ENCODE measurements at places on chromosomes 1 and 21. TPM values are rescaled to one million over a fixed set of nuclear protein-coding genes. Genes with fewer than 3 reads are reported as not detected.

GRCh38 chr1:3097861-3098260 lies 28.9 kb downstream of the PRDM16 start:
- DNase-seq, result no peak

DNA sequence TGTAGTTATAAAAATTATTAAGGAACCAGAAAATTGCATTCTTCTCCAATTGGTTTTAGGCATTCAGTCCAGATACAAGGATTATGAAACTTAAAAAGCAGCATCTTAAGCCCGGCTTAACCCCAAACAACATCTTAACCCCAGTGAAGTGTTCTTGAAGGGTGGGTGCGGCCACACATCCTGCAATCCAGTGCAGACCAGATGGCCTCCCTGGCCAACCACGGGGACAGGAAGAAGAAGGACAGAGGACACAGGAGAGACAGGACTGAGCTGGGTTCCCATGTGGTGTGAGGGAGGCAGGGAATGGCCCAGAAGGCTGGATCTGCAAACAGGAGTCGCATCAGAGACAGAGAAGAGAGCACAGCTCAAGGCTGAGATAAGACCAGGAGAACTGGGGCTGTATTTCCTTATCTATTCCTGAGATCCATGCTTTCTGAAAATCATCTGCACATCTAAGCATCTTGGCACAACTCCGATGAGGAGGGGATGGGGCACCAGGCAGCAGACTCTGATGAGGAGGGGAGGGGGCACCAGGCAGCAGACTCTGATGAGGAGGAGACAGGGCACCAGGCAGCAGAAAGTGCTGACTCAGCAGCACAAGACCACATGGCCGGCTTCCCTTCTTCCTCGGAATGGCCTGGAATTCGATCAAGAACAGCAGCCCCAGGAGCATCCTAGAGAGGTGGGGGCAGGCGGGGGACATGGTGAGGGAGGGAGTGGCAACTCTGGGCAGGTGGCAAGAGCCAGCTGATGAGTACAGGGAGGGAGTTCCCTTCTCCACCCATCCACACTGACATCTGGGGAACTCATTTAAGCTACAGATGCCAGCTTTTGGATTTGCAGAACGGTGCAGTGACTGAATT lies 26.6 kb downstream of the ABCG1 start:
- DNase-seq, result no peak

GRCh38 chr1:97739596-97740103 lies 181.2 kb downstream of the DPYD start:
- no peak for DNase-seq

GRCh38 chr1:36555041-36555440 lies 72.3 kb upstream of the CSF3R start:
- no peak for DNase-seq

The TFAP2E gene
- polyA plus RNA-seq, result 1.4 TPM

- DNase-seq, result no peak
Observed at GRCh38 chr21:45441431-45442255, 36.7 kb downstream of the COL18A1 start.

The SPSB1 gene
- polyA plus RNA-seq, result 7.5 TPM

- DNase-seq, result no peak
Observed at GRCh38 chr1:1241588-1242219, 4.8 kb downstream of the C1QTNF12 start.

DNA sequence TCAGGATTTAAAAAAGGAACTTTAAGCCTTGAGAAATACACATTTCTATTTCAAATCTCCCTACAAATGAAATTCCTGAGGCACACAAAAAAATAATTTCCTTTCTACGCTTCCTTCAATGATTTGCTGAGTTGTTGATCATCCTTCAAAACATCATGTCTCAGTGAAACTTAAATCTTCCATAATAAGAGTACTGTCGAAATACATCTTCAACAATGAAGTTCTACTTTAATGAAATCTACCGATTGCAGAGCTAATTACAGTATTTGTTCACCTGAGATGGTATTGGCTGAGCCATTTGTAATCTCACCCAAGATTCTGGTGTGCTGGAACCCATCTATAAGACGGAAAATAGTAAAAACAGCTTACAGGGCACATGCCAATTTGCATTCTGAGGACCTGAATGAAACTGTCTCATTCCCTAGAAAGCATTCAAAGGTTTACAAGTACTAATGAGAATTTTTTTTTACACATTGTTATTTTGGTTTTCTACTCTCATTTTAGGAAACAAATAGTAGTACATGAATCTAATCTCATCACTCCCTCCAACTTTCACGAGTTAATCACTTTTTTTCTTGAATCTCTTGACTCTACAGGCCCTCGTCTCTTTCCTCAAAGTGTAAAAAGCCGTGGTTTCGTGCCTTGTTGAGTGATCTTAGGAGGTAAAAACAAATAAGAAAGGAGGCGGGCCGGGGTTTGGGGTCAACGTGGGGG lies 1.1 kb downstream of the CHML start:
- no peak for DNase-seq

The MRAP gene
- polyA plus RNA-seq, result 1.5 TPM

DNA sequence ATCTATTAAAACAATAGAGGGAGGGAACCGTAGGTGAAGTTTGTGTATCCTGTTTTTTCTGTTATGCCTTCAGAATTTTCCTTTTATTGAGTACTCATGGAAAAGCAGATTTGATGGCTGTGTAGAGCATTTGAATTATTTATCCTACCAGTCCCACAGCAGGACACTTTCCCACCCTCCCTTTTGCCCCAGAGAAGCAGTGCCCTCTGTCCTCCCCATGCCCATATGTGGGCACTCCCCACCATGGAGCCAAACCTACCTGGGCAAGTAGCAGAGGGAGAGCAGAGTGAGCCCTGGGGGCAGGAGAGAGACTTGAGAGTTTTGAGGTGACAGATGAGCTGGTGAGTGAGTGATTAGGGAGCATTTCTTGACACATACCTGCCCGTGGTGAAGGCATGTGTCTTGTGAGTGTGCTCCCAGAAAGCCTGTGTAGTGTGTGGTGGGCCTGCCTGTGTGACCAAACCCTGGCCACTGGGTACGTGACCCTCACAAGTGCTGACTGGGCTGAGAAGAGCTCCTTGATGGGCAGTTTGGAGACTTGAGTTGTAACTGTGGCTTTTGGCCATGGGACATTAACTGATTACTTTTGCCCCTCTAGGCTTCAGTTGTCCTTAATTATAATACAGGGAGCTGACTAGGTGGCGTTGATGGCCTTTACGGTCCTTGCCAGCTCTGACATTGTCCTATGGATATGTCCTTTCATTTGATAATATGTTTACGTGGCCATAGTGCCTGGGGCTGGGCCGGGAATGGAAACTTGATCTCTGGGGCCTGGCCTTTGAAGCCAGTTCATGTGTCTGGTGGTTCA lies 3.6 kb downstream of the PSEN2 start:
- DNase-seq, result no peak

DNA sequence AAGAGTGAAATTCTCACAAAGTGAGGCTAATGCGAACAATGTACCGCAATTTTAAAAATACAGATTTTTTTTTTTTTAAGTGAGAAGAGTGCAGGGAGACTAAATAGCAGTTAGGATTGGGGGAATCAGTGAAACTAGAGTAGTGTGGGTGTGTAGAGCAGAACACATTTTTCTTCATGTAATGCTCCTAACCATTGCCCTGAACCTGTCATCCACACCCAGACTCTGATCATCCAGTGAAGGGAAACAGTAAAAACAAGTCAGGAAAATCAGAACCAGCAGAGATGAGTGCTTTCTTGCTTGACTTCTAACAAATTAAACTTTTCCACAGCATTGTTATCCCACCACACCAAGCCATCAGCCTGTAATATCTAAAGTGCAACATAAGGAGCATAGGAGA lies 9.1 kb downstream of the CADM3 start:
- DNase-seq, result no peak

- no peak for DNase-seq
Observed at GRCh38 chr1:67683766-67684525, 1.1 kb upstream of the GADD45A start.

The IL23R gene
- polyA plus RNA-seq, result not detected

DNA sequence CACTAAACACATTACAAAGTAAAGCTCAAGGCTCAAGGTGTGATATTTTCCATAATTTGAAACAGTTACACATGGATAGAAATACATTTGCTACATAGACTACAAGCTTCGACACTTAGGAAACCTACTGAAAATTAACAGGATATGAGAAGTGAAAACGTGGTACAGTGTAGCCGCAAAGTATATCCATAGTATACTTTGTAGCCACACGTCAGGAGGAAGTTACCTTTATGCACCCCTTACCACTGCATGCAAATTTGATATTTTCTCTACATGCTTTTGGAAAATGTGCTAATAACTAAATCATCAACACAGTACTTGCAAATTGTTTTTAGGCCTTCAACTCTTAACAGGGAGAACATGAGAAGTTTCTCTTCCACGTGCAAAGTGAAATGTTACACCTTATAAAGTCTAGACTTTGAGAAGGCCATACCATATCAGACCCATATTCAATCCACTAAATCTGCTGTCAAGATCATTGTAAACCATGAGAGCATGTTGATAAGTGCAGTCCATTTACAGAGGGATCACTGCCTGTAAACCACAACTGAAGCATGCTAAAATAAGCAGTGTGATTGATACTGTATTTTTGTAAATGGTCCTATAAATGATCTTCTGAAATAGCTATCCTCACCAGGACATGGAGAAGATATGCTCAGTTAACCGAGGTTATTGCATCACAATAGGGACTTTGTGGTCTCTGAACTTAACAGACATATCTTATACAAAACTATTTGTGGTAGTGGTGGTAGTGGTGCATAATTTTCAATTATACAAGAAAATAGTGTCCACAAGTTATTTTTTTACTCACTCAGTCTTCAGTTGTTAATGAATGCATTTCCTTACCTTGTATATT lies 64.7 kb downstream of the VAV3 start:
- no peak for DNase-seq

The FMO3 gene
- polyA plus RNA-seq, result 1.4 TPM

The C1orf105 gene
- polyA plus RNA-seq, result 19.5 TPM

- no peak for DNase-seq
Observed at GRCh38 chr1:111332190-111332589, 41.5 kb downstream of the CHIA start.

The G0S2 gene
- polyA plus RNA-seq, result 90.0 TPM

DNA sequence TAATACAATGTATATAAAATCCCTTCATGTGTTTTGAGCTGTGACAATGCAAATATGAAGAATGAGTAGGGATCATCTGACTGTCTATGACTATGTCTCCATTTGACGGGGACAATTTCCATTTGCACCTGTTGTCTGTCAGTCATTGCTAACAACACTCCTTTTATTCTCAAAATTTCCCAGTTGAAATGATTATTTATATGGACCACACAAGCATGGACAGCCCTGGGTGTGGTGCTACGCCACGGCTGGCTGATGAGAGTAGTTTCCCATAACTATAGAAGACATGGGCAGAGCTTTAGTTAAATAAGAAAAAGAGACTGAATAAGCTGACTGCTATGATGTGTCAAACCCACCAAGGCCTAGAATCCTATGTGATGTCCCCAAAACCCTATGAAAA lies 135.8 kb downstream of the MAP3K21 start:
- DNase-seq, result no peak

DNA sequence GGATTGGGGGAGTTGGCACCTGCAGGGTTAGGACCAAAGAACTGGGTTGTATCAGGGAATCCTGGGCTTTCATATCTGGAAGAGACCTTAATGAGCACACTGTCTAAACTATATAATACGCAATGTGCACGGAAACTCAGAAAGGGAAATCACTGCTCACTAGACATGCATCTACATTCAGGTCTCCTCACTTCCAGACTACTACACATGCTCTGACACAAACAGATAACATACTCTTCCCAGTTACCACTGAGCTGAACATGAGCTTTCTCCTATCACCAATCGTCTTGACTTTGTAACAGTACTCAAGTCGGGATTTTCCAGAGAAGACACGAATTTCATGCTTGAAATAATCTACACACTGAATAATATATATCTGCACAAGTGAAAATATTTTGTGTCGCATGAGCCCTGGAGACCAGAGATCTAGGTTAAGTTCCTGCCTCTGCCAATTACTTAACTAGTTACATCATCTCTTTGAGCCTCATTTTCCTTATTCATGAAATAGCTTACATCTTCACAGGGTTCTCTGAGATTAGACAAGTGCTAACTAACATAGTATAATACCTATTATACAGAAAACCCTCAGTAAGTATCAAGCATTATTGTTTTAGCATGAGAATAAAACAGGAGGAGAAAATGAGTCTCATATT lies 101.1 kb downstream of the JAK1 start:
- DNase-seq, result no peak

The PLA2G2F gene
- not detected for polyA plus RNA-seq

The RRAGC gene
- 6.9 TPM for polyA plus RNA-seq

- no peak for DNase-seq
Observed at GRCh38 chr1:41493117-41493536, 8.6 kb upstream of the EDN2 start.

The OLIG2 gene
- not detected for polyA plus RNA-seq

GRCh38 chr1:11522400-11523235 lies 43.7 kb downstream of the DISP3 start:
- no peak for DNase-seq

The AK5 gene
- polyA plus RNA-seq, result 0.51 TPM

The FAM151A gene
- 2.9 TPM for polyA plus RNA-seq

The EPS8L3 gene
- not detected for polyA plus RNA-seq

The IL20 gene
- not detected for polyA plus RNA-seq

- no peak for DNase-seq
Observed at GRCh38 chr1:60428127-60428526, 354.6 kb upstream of the C1orf87 start.

The AKR7A3 gene
- 0.66 TPM for polyA plus RNA-seq

GRCh38 chr1:36122062-36123030 lies 2.7 kb downstream of the COL8A2 start:
- DNase-seq, result no peak

The SLC45A3 gene
- polyA plus RNA-seq, result 1.8 TPM

DNA sequence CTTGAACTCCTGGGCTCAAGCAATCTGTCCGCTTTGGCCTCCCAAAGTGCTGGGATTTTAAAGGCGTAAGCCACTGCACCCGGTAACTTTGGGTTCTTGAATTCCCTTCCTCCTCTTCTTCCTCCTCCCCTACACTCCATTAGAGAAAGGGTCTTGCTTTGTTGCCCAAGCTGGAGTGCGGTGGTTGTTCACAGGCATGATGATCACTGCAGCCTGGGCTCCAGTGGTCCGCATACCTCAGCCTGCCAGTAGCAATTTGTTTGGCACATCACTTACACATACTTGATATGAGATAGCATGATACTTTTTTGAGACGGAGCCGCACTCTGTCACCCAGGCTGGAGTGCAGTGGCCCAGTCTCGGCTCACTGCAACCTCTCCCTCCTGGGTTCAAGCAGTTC lies 2.2 kb downstream of the DEGS1 start:
- DNase-seq, result no peak

DNA sequence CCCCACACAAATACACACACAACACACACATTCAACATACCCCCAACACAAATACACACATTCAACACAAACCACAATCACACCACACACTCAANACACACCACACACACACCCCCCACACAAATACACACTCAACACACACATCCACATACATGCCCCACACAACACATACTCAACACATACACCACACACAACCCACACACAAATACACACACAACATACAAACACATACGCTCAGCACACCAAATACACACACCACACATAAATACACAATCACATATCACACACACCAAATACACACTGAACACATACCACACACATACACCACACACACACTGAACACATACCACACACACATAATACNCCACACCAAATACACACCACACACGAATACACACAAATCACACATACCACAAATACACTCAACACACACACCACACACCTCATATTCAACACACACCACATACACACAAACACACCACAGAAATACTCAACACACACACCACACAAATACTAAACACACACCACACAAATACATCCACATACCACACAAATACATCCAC lies 48.9 kb downstream of the PRDM15 start:
- no peak for DNase-seq

- no peak for DNase-seq
Observed at GRCh38 chr1:218817691-218818465, 355.8 kb upstream of the LYPLAL1 start.

Measured in heart right ventricle (tissue), 16 donors.